Activated CD4-positive, alpha-beta T cell treated with anti-CD3 and anti-CD28 coated beads for 4 hours (primary cell): ENCODE measurements at places on chromosomes 3 and 15.

DNA sequence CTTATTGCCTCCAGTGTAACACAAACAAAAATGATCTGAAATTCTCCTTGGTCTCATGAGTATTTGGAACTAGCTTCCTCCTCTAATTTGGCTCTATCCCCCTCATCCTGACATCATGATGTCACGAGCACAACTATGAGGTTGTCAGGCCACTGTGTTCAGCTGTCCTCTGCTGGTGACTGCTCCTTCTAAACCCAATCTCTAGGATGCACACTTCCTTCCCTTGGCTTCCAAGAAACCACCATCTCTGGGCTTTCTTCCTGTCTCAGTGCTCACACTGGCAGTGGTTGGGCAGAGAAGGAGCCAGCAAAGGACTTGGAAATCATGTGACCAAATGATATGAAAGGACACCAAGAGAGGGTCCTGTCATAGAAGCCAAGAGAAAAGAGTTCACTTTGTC lies 30.7 kb upstream of the EIF1B start:
- no peak for DNase-seq

DNA sequence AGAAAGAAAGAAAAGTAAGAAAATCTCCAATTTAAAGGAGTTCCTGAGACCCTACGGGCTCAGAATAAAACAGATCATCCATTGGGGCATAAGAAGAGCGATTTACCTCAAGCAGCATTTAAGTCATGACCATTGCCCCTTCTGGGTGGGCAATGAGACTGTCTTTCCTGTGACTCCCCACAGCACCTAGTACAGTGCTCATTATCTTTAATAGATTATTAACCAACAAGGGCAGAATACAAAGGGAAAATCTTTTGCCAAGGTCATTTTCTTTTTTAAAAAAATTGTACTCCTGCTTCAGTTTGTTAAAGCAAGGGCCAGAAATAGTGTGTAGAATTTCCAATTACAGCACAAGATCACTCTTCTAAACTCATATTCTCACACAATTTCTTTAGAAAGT lies 443.3 kb upstream of the AGTR1 start:
- no peak for DNase-seq

- no peak for DNase-seq
These were observed 100.5 kb downstream of the XXYLT1 start for GRCh38 chr3:195170496-195170895.

DNA sequence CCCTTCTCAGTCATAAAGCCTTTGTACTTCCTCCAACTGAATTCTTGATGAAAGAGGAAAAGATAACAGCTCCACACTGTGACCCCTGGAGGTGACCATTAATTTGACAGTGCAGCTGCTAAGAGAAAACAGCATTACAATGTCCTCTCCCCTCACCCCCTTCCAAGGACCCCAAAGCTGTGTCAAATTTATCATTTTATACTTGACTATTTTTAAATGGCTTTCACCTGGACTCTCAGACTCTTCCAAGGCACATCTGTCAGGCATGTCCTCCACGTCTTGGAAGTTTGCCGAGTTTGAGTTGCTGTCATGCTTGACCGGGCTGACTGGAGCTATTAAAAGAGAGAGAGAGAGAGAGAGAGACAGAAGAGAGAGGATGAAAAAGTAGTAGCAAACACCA lies 236.5 kb downstream of the WDR72 start:
- no peak for DNase-seq

- DNase-seq = no peak
These were observed 54.4 kb downstream of the SLC24A1 start for GRCh38 chr15:65676123-65676522.

DNA sequence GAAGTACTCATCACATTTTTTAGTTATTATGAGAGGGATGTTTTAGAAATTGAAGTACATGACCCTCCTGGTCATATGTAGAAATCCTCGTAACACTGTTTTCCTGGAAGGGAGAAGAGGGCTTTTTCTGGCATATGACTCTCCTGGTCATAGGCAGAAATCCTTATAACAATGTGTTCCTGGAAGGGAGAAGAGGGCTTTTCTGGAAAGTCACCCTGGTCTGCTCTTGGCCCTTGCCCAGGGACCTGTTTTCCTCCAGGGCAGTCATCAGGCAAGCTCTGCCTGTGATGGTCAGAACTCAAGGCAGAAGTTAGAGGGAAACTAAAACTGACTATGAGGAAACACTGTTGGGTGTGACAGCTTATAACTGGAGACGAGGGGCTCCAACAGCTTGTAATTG lies 27.7 kb downstream of the LAMP3 start:
- DNase-seq = no peak

DNA sequence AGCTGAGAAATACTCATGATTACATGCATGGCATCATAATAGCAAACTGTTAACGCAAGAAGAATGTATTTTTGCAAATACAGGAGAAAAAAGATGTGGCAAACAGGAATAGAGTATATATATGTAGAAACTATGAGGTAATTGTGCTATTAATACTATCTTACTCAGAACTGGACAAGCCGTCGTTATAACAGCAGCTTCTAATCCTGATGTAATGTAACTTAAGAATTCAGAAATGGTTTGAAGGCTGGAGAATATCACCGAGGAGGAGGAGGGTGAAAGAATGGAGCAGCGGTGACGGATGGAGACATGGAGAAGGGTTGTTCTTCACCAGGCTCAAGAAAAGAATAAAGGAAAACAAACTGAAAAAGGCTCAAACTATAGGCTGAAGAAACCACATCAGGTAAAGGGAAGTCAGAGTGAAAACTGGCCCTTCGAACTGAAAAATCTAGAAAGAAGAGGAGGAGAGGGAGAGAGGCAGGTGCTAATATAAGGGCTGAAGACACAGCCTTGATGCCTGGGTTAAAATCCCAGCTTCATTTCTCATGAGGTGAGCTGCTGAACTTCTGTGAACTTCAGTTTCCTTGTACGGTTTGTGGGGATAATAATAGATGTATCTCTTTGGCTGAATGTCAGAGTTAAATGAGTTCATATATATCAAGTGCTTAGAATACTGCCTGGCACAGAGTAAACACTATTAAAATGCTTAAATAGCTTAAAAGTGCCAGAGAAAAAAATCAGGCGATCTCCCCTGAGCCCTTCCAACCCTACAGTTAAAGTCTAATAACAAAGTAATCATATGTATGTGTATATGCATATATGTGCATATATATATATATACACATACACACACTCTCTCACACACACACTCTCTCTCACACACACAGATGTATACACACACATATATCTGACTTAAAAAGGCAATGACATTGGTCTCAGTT lies 43.9 kb downstream of the GOLIM4 start:
- DNase-seq = no peak

- DNase-seq = no peak
These were observed 31.1 kb upstream of the IL16 start for GRCh38 chr15:81165535-81165934.

- DNase-seq = no peak
These were observed 894.6 kb downstream of the PLOD2 start for GRCh38 chr3:145266368-145266767.

GRCh38 chr15:80985981-80986380 lies 3.6 kb downstream of the MESD start:
- DNase-seq = no peak

DNA sequence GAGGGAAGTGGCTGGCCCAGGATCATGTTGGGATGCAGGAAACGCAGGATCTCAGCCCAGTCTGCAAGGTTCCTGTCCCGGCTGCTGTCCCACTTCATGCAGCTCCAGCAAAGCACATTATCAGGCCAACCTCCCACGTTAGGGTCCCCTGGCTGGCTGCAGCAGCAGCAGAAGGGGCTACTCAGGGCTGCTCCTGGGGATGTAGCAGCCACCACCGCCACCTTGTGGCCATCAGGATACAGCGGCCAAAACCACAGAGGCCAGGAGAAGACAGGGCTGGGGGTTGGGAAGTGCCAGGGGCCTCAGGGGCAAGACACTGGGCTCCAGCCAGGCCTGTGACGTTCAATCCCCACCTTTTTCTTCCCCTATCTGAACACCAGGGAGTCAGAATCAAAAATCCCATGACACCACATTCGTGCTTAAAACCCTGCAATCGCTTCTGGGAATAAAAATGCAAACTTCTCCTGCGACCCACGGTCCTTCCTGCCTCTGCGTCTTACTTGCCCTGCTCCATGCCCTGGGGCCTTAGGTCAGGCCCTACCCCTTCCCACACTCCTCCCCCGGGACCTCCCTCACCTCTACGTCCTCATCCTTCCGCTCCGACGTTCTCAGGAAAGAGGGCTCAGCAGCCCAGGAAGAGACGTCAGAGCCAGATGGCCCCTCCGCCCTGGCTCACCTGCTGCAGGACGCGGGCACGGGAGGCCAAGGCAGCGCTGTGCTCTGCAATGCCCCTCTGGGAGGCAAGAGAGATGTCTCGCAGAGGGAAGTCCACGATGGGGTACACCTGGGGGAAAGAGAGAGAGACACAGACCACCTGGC lies 21.5 kb downstream of the SSUH2 start:
- DNase-seq = no peak

- no peak for DNase-seq
These were observed 100.5 kb downstream of the CGGBP1 start for GRCh38 chr3:87958289-87958688.

GRCh38 chr3:183260167-183260904 lies 7.3 kb downstream of the B3GNT5 start:
- no peak for DNase-seq

DNA sequence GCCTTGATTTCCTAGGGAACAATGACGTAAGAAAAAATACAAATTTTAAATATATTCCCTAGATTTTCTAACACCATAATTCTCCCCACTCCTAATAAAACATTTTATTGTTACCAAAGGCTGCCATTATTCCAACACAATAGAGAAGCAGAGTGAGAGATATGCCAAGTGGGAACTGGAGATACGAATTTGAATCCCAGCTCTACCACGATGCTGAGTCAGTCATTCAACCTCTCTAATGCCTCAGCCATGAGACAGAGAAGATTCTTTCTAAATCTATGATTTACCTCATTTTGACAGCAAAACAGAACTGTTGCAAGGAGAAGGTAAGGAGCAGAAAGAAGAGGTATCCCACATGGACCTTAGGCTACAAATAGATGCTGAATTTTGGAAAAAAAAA lies 112.5 kb downstream of the IGF2BP2 start:
- no peak for DNase-seq

GRCh38 chr3:141825216-141826011 lies 51.0 kb upstream of the ATP1B3 start:
- no peak for DNase-seq

DNA sequence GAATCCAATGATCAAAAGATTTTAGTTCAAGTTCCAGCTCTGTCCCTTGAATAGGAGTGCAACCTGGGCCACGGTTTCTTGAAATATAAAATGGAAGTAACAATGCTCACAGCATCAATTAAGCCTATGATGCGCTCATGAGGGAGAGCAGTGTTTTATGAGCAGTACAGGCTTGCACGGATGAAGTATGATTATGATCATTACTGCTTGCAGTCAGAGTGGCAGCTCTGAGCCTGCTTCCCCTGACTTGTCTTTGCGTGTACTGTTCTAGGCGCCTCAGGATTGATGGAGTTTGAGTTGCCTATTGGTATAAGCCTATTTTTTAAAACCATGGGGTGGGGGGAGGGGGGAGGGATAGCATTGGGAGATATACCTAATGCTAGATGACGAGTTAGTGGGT lies 37.0 kb downstream of the ITGB5 start:
- no peak for DNase-seq

- DNase-seq = no peak
These were observed 579 bp upstream of the PLAAT1 start for GRCh38 chr3:193240436-193240849.

DNA sequence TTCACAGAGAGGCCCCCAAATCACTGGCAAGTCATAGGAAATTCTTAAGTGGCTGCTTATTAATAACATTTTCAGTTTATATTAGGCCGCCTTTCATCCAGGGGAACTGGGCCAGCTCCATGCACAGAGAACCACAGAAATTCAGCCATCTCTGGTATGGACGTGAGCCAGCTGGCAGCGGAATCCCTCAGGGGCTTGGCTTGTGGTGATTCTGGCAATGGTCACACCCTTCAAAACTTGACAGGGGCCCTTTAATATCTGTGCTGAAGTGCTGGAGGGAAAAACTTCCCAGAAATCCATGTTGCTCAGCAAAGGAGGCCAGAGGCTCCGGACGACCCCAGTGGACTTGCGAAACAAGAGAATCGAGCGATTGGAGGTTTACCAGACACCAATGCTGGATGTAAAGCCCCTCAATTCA lies 11.3 kb downstream of the PRICKLE2 start:
- no peak for DNase-seq

- DNase-seq = no peak
These were observed 14.2 kb downstream of the DNAH1 start for GRCh38 chr3:52330194-52330805.

DNA sequence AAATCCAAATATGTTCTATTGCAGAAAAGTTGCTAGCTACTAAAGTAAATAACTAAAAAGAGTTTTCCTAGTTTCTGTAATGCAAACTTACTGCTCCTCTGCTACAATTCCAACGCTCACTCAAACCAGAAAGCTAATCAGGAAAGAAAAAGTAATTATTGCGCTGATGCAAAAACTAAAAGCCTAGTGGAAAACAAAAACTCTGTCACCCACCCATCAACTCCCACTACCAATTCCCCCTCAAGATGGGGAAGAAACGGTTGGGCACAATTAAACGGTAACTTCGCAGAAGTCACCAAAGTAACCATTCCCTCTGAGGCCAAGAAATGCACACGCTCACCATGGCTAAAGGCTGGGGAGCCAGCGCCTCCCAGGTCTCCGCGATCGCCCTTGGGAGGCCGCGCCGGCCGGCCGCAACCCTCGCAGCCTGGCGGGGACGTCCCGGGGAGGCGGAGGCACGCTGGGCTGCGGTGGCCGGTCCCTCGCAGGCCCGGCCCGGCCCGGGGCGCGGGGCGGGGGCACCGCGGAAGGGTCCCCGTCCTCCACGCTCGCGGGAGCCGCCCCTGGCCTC lies 684 bp downstream of the SLTM start:
- DNase-seq = no peak

DNA sequence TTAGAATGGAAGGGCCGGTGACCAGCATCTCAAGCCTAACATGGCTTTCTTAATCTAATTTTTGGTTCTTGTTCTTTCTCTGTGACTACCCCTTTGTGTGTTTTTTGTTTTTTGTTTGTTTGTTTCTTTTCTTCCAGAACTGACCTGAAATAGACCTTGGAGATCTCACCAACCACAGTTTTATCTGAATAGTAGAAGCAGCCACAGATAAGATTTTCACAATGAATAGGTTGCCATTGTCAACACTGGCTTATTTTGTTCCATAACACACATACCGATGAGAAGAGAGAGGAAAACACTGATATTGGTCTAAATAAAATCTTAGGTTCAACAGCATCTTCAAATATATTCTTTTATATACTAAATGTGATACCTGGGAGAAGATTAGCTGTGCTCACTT lies 11.5 kb downstream of the ILDR1 start:
- no peak for DNase-seq

GRCh38 chr3:12278566-12278965 lies 10.3 kb upstream of the PPARG start:
- DNase-seq = no peak

GRCh38 chr3:58495101-58495500 lies 3.2 kb downstream of the KCTD6 start:
- DNase-seq = no peak

GRCh38 chr15:63030101-63030551 lies 12.4 kb upstream of the TPM1 start:
- DNase-seq = no peak

- no peak for DNase-seq
These were observed 174.9 kb upstream of the LINGO1 start for GRCh38 chr15:77807611-77808010.
